ENCODE measurements at places on chromosomes 5 and 9.

DNA sequence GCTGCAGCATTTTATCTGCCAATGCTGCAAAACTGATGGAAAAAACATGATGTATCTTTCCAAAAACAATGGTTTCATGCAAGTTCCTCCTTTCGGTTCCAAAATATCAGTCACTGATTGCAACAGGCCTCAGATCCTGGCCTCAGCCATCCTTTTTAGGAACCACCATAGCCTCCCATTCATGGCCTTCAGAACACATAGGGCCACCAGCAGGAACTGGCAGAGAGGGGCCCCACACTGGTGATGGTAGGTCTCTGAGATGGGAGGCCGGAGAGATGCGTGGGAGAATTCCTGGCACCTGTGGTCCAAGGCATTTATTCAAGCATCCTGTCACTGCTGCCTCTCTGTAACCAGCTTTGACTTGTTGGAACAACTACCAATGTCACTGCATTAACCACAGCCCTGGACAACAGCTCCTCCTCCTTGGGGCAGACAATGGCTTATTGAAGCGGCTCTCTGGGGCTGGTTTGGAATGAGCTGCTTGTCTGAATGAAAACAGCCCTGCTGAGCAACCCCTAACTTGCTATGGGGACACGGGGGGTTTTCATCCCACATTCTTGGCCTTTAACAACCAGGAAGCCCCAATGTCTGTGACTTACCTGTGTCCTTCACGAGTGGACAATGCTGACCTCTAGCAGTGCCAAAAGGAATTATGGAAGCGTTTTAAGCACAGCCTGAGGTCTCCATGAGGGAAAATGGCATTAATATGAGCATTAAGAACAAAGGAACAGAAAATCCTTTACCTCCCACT lies 108.1 kb downstream of the LHFPL2 start:
- no peak for DNase-seq

DNA sequence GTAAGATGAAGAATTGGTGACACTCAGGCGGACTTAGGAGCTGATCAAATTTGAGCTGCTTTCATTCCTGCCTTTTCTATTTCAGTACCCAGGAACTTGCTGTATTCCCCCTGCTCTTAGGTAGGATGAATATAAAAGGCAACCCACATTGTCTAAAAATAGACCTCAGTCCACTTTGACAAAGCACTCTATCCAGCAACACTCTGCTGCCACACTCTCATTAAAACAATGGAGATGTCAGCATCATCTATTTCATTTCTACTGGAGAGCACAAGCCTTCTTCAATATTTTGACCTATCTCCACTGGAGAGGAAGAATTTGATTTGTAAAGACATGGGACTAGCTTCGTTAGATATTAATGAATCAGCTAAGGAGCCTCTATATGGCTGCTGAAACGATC lies 468.4 kb downstream of the PTPRD start:
- DNase-seq = no peak

DNA sequence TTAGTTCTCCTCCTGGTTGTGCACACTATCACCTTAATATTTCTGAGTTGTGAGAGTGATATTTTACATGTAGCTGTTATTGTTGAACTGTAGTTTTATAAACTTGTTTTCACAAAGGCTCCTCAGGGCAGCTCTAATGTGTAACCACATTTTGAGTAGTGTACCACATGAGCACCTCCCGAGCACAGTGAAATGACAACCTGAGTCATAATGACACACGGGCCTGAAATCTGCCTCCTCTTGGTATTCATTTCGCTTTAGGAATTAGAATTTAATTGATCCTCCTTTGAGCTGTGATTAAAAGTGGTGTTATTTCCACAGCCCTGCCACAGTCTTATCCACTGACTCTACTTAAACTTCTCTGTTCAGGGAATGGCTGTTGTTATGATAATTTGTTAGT lies 7.9 kb downstream of the MTRR start:
- DNase-seq = peak; percentile 72

GRCh38 chr5:15513431-15513830 lies 13.5 kb downstream of the FBXL7 start:
- DNase-seq = no peak

- DNase-seq = no peak
Observed at GRCh38 chr9:133505901-133506652, 18.7 kb downstream of the MYMK start.

DNA sequence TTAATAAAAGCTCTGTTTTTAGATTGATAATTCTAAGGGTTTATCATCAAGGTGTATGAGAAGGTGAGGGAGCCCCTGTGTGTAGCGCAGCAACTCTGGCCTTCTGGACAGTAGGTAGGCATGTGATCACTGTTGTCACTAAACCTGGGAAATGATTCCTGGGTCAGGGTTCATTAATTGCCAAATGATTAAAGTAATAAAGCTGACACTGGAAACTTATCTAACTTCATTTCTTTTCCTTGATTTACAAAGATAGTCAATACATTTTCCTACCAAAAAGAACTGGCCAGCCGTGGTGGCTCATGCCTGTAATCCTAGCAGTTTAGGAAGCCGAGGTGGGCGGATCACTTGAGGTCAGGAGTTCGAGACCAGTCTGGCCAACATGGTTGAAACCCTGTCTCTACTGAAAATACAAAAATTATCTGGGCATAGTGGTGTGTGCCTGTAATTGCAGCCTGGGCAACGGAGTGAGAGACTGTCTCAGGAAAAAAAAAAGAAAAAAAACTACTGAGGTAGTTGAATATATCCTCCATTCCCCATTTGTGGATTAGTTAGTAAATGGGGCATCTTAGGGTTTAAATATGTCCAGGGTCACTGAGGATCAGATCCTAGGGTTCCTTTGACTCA lies 2.4 kb downstream of the EHMT1 start:
- peak; percentile 50 for DNase-seq

GRCh38 chr5:167426501-167426900 lies 864.9 kb upstream of the WWC1 start:
- no peak for DNase-seq

DNA sequence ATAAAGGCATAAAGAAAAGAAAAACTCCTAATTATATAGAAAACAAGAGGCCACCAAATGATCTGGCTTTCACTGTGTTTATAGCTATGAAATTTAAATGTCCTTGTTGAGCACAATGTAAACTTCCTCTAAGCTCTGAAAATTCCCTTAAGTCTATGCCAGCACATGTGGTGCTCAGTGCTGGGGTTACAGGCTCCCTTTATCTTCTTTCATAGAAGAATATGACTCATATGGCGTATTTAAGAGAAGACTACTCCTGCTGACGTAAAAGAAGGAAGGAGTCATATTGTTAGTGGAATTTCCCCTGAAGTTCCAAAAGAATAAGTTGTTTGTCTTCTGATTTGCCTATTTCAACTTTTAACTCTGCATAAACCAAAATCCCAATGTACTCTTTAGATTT lies 30.4 kb downstream of the RNF145 start:
- DNase-seq = peak; percentile 87

DNA sequence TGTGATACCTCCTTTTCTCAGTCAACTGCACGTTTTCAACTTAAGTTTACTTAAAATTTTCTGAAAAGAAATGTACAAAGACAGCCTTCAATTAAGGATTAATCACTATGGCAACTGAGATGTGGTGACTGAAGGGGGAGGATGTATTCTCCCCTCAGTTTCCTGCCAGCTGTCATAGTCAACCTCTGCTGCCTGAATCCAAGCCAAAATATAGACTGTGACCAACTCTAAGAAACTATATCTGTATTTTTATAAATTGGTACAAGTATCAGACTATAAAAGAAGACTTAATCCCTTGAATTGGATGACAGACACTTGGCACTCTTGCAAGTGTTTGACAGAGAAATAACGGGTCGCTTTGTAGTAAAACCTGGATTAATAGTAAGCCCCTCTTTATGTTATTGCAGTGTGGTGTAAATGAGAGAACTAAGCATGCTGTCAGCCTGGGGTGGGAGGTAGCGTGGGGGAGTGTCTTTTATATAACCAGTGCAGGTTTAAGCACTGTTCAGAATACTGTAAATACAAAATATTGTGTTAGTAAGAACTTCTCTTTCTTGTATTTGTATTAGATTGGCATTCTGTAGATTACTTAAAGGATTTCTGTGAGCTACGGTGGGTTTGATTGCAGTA lies 106.4 kb downstream of the ERCC6L2 start:
- peak; percentile 95 for DNase-seq

DNA sequence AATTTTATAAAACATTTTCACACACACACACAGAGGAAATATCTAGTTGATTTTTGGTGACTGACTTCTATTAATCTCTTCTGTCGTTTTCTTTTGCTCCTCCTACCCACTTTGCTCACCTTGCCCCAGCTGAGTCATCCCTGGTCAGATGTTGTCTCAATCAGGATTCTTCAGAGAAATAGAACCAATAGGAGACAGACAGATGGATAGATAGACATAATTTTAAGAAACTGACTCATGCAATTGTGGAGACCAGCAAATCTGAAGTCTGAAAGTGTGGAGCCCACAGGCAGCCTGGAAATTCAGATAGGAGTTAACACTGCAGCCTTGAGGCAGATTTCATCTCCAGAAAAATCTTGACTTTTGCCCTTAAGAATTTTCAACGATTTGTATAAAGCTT lies 37.0 kb upstream of the PIK3R1 start:
- DNase-seq = peak; percentile 49

- no peak for DNase-seq
Observed at GRCh38 chr9:36164989-36165388, 4.2 kb upstream of the CCIN start.

- peak; percentile 24 for DNase-seq
Observed at GRCh38 chr5:58751222-58751837, 168.5 kb downstream of the RAB3C start.

DNA sequence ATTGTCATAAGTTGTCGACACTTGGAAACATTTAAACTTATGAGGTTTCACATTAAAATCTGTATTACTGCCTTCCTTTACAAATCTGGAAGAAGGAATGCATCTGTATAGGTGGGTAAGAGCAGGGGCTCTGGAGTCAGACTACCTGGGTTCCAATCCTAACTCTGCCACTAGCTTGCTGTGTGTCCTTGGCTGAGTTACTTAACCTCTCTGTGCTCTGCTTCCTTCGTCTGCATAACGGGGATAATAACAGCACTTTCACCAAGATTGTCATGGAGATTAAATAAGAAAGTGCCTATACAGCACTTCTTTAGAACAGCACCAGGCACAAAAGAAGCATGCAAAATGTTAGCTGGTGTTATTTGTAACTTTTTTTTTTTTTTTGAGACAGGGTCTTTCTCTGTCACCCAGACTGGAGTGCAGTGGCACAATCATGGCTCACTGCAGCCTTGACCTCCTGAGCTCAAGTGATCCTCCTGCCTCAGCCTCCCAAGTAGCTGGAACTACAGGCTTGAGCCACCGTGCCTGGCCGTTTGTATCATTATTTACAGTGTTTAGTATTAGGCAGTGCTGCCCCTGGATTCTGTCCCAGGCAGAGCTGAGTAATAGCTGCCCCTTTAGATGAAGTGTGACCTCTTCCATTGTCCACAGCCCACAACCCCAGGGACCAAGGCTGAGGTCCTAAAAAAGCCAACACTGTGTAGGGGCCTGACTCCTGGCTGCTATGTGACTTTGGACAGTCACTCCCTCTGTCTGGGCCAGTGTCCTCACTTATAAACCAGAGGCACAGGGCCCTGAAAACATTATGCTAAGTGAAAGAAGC lies 25.4 kb upstream of the TTLL11 start:
- DNase-seq = no peak

GRCh38 chr9:123586275-123586674 lies 230.3 kb downstream of the CRB2 start:
- no peak for DNase-seq

DNA sequence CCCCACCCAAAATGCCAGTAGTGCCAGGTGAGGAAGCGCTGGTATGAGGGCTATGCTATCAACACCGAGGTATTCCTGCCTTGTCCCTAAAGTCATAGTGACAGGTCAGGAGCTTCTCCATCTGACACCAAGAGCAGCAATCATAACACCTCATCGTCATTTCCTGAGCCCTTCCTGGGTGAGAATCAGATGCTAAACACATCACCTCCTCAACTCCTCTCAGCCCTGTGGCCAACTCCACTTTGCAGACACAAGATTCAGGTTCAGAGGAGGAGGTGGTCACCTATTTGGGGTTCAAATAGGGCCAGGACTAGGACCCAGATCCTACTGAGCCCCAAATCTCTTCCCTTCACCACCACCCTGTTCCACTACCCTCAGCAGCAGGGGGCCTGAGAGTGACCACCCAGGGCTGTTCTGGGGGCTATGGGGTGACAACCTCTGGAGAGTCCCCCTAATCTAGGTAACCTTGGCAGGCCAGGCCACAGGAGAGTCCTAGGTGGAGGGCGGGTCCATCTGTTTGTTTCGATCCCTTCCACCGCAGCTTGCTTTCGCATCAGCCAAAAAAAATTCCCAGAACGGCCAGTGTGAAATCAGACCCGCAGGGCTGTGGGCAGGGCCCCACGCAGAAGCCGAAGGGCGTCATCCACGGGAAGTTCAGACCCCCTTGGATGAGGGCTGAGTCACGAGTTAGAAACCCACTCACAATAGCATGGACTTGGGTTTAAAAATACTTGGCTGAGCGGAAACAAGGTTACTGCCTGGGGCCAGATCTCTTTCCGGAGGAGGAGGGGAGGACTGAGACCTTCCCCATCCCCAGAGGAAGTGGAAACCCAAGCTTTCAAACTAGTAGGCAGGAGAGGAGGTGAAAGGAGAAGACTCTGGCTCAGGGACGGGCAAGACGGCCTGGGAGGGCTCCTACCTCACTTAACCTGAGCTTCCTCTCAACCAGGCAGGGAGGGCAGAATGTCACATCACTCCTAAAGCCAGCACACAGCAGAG lies 8.7 kb downstream of the STK10 start:
- DNase-seq = no peak

- no peak for DNase-seq
Observed at GRCh38 chr5:173816728-173817127, 71.4 kb upstream of the CPEB4 start.

- DNase-seq = no peak
Observed at GRCh38 chr9:116149844-116150243, 3.7 kb upstream of the PAPPA start.

DNA sequence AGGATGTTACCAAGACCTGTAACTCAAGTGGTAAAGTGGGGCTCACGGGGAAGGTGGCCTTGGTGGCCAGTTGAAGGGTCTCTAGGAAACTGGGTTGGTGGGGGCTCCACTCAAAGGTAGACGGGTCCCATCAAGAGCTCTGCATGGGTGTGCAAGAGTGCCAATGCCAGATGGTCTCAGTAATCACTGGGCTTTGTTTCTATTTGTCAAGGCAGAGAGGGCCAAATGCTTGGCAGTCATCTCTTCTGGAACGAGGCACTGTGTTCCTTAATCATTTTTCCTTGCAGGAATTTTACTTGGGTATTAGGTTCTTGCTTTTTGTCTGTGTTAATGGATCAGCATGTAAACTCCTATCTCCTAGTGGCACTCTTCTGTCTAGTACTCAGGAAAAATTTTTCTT lies 220.8 kb downstream of the DIRAS2 start:
- no peak for DNase-seq

All from LHCN-M2 (cell line).